Activated CD4-positive, CD25-positive, alpha-beta regulatory T cell (primary cell): ENCODE measurements at places on chromosomes 1 and 21.

- no peak for DNase-seq
Observed at GRCh38 chr21:45016031-45016405, 58.4 kb upstream of the ADARB1 start.

DNA sequence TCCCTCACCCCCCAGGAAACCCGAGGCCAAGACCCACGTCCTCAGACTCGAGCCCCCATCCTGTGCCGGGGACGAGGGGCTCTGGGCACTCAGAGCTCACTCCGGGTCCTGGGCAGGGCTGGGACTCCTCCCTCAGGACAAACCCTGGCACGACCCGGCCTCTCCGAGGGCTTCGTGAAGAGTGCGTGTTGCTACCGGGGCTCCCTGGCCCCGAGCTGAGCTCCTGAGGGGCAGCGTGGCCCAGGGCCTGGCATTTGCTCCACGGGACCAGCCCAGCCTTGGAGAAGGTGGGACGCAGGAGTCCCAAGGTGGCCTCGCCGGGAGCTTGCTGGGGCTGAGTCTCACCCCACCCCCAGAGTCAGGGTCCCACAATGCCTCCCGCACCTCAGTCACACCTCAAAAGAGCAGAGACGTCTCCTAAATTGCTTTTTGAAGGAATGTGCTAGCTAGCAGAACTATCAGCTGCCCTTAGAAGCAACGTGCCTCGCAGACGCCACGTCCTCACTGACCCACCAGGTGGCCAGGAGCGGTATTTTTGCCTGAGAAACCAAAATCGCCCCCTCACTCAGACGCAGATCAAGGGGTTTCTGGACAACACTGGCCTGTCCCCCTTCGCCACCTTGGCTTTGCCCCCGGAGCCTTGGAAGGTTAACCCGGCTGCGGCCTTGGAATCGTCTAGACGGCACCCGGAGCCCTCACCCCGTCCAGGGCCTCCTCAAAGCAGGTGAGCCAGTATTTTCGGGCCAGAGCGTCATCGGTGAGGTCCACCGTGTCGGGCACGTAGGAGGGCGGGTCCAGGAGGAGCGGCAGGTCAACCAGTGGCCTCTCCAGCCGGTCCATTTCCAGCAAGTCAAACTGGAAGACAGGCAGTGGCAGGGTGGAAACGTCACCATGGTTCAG is 11.3 kb downstream of the PANK4 start:
- DNase-seq = no peak

DNA sequence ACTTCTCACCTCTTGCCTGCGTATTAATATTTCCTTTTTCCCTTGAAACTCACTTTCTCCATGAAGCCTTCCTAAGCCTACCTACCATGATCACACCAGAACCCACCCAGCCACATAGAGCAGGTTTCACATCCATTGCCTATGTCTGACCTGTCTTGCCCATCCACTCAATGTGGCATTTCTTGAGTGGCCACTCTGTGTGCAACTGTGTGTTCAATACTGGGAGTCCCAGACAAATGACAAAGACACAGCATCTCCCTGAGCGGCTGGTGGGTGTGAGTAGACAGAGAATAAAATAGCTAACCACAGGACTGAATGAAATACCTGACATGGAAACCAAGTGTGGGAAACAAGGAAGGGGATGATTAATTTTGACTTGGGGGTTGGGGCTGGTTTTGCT is 3.1 kb downstream of the PTGFRN start:
- DNase-seq = no peak

- DNase-seq = no peak
Observed at GRCh38 chr1:220213382-220213983, 58.8 kb downstream of the RAB3GAP2 start.

GRCh38 chr1:26597629-26598039 is 68.1 kb downstream of the RPS6KA1 start:
- DNase-seq = no peak

DNA sequence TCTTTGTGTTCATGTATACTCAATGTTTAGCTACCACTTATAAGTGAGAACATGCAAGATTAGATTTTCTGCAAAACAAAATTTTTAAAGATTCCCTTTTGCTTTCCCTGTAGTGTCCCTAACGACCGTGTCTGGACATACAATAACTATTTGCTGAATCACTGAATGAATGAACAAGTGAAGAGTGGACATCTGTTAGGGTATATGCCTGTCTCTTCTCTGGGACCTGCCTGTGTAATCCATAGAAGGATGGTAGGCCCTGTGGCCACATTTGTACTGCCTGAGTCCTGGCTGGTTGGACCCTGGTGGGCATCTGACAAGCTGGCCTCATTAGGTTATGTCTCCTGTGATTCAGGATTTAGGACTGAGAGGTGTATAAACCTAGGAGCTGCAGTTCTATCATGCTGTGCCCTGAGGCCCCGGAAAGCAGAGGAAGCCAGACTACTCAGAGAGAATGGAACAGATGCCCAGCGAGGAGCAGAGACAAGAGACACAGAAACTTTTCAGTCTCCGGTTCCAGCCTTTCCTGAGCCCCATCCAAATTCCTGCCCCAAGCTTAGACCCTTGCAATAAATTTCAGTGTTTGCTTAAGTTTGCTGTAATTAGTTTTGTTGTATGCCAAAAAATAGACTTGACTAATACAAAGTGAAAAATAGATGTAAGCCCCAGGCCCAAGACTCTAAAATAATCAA is 7.5 kb upstream of the NCF2 start:
- DNase-seq = no peak

GRCh38 chr1:91173346-91173890 is 151.6 kb upstream of the ZNF644 start:
- DNase-seq = no peak

GRCh38 chr21:27526451-27526850 is 559.6 kb upstream of the ADAMTS5 start:
- no peak for DNase-seq

DNA sequence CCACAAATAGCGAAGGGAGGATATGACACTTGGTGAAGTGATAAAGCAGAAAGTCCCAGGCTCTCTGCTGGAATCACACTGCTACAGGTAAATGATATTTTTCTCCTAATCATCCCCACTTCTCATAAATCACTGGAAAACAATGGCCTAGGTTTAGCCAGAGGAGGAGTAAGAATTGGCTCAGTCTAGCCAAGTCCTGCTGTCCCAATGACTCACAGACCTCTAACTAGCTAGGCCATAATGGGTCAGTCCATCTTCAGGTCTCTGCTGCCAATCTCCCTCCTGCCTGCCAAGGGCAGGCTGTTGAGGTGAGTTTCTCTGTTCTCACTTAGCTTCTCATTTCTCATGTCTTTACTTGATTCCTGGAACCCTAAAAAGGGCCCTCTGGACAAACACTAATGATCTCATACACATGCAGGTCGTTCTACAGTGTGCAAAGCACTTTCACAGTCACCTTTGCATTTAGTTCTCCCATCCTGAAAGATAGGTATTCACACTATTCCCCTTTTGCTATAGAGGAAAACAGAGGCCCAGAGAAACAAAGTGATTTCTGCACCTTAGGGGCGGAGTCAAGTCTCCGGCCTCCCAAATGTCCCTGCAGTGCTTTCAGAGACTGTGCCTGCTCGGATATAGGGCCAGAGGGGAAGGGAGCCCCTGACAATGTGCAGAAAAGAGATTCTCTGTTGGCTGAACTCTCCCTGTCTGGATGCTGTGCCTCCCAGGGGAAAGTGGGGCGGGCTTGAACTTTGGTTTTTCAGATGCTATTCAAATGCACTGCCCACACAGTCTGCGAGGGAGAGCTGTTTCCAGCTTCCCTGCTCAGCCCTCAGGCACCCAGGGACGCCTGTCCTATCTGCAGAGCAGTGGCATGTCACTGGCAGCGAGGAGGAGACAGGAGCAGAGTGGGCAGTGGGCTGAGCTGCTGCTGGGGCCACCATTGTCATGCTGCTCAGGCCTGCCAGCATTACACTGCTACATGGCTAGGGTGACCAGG is 3.9 kb upstream of the CDK18 start:
- DNase-seq = no peak

DNA sequence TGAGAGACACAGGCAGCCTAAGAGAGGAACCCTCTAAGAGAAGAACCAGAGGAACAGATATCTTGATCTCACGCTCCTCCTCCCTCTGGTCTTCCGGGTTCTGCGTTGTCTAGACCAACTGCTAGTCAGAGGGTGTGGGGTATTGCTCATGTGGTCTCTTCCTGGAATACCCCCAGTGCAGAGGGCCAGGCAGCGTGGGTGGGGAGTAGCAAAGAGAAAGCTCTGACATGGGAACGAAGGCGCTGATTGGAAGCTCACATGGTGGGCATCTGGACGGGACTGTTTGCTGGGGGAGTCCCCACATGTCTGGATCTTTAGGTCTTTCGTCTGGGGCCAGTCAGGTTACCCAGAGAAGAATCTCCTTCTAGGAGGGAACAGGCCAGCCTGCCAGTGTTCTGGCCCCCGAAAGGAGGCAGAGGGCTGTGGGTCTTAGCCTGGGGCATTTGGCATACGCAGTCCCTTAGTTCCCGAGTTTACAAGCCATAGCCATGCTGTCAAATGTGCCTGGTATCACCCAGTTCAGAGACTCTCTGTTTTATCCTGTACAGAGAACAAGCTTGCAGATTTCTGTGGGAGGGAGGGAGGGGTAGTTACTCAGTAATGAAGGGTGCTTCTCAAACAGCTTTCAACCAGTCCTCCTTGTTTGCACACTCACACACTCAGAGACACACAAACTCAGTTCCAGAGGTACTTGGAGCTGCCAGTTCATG is 18.3 kb upstream of the IL6R start:
- DNase-seq = peak; percentile 57

- DNase-seq = peak; percentile 2
Observed at GRCh38 chr1:67053535-67053784, 488 bp downstream of the SLC35D1 start.

DNA sequence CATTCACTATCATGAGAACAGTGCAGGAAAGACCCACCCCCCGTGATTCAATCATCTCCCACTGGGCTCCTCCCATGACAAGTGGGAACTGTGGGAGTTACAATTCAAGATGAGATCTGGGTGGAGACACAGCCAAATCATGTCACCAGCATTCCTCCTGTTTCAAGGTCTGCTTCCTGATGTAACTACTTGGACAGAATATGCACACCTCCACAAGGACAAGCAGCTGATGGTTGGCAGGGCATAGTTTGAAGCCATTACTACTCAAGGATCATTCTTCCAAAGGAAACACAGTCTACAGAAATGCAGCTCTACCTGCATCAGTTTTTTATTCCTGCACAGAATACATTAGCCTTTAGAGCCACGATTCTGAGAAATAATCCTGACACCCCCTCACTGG is 28.5 kb upstream of the RNF2 start:
- no peak for DNase-seq

DNA sequence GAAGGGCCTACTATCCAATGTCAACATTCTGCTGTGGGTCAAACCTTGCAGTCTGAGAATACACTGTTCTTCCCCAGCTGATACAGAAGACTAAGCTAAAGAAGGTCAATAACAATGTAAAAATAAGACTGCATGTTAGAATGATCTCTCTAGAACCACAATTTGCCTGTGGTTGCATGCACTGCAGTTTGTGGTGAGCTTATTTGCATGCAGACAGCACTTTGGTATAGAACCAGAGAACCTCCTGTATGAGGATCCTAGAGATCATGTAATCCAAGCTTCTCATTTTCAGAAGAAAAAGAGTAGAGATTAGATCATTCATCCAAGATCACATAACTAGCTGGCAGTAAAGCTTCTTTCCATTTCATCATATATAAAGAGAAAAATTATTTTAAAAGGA is 15.8 kb downstream of the SYNJ1 start:
- no peak for DNase-seq

- no peak for DNase-seq
Observed at GRCh38 chr1:62508187-62508758, 71.4 kb downstream of the USP1 start.

- no peak for DNase-seq
Observed at GRCh38 chr21:28696844-28697410, 295.8 kb downstream of the LTN1 start.

- DNase-seq = no peak
Observed at GRCh38 chr1:179318491-179318890, 24.9 kb downstream of the SOAT1 start.

DNA sequence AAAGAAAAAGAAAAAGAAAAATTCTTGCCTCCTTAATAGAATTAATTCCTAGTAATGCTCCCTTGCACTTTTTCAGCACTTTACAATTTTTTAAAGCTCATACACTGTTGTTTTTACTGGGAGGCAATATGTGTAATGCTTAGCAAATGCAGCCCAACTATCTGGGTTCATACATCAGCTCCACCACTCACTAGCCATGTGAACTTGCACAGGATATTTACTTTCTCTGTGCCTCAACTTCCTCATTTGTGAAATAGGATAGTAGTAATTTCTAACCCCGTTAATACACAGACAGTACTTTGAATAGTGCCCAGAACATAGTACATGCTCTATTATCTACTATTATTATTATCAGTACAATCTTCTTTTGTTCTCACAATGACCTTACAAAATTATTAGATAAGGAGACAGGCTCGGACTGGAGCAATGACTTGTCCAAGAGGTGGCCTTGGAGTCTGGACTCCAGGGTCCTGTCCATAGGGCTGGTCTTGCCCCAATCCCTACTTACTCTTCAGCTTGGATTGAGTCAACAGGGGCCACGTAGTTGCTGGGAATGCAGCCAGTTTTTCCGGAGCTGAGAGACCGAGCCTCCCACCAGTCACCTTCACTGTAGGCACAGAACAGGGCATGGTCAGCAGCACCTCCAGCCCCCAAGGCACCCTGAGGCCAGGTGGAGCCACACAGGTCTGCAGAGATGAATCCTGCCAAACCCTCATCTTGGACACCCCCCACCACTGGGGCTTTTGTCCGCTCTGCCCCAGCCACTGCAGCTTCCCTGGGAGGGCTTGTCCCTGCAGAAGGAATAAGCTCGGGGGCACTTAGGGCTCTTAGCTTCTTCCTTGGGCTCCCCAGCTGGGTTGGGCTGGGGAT is 13.7 kb downstream of the FGR start:
- no peak for DNase-seq

GRCh38 chr1:25544819-25545218 is 1.4 kb downstream of the LDLRAP1 start:
- DNase-seq = no peak

DNA sequence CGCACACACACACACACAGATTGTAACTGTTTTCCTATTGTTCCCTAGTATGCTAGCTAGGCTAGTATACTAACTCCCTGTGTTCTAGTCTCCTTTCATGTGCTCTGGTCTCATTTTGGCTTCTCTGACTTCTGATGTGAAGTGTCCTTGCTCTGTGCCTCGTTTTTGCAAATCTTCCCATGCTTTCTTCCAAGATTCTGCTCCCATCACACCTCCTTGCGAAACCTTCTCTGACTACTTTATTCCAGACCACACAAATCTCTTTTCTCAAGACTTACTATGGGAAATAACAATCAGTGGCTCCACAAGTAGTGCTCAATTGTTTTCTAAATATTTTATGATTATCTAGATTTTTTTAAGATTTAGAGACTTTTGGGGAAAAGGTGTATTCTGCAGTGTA is 10.3 kb downstream of the PRRX1 start:
- no peak for DNase-seq

DNA sequence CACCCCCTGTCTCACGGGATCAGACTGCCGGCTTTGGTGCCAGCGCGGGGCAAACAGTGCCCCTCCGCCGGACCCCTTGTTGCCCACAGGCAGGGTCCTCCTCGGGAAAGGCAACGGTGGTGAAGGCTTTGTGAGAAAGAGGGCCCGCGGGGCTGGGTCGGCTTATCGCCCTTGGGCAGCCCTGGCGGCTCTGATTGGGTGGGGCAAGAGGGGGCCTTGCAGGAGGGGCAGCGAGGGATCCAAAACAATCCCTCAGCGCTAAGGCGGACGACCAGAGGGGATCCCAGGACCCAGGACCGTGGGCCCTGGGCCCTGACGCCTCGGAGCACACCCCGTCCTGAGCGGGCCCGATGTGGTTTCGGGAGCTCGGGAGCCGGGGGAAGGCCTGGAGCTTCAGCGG is 3.9 kb upstream of the ZNF678 start:
- DNase-seq = no peak
